Activated CD4-positive, alpha-beta T cell treated with anti-CD3 and anti-CD28 coated beads, Interleukin-2, amount 50 U/mL, for 48 hours (primary cell): ENCODE measurements at places on chromosomes 4 and X.

DNA sequence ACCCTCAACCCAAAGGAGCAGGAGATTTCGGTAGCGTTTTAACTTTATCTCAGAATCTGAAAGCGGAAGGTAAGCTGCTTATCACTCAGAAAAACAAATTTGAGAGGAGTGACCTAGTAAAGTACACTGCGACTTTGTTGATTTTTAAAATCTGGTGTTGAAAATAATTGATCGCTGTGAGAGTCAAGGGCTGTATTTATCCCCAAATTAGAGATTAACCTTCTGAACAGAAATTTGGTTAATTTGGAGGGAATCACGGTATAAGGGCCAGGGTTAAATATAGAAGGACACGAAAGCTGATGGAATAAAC is 212 bp downstream of the CLCN4 start:
- no peak for DNase-seq

DNA sequence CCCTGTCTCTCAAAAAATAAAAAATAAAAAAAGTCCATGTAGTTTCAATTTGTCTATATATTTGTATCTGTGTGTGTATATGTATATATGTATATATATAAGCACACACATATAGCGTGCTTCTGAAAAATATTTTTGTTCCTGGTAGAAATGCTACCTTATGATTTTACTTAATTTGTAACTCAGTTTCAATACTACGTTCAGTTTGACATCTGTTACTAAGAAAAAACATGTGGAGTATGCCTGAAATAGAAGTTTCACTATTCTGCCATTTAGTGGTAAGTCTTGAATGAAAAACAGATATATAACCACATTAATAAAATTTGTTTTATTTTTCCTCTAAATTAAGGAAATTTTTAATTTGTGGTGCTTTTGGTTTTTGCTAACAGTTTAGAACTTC is 14.2 kb downstream of the FSTL5 start:
- no peak for DNase-seq

GRCh38 chrX:15815779-15816437 is 25.6 kb downstream of the ZRSR2 start:
- DNase-seq = peak; percentile 14

DNA sequence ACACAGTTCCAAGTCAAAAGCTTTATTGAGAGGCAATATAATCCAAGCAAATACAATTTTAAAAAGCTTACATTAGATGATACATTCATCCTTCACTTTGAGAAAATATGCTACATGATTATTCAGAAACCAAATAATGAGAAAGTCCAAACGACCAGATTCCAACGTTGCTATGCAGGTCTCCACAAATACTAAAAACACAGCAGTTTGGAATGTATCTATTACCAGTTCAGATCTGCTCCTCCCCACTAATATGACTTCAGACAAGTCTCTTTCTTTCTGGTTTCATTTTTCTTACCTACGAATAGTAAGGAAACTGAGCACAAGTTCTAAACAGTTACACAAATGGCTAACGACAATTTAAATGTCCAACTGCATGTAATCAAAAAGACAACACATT is 9.5 kb downstream of the NAF1 start:
- DNase-seq = no peak

DNA sequence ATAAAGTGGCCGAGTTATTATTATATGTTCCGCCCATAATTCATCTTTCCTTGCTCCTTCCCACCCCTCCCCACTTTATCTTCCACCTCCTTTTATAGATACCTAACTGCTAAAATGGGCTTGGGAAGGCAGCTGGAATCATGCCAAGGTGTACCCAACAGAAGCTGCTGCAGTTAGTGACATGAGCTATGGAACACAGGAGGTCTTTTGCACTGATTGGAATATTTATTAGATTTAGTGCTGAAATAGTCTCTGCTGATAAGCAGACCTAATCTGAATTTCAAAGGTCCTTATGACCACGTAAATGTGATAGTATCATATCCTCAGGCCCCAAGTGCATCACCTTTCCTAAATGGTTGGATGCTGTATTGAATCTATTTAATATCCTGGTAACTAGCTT is 64.9 kb downstream of the HMGB2 start:
- no peak for DNase-seq

GRCh38 chr4:138233313-138234034 is 8.7 kb downstream of the SLC7A11 start:
- no peak for DNase-seq

GRCh38 chrX:132843363-132843762 is 115.1 kb downstream of the HS6ST2 start:
- DNase-seq = no peak

DNA sequence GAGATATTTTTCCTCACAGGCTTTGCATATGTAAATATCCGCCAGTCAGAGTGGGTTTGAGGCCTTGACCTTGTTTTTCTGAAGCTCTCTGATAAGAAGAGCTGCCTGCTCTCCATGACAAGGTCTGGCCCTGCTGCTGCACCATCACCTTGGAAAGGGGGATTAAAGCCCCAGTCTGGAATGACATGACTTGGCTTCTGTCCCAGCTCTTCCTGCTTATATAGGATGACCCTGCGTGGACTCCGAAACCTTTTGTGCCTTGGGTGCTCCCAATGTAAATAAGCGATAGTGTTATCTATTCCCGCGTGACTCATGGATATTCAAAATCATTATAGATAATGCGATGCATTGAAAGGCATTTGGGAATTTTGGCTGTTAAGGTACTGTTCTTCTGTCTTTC is 139.3 kb downstream of the BMPR1B start:
- no peak for DNase-seq

GRCh38 chrX:132636080-132636479 is 147.2 kb upstream of the MBNL3 start:
- no peak for DNase-seq

DNA sequence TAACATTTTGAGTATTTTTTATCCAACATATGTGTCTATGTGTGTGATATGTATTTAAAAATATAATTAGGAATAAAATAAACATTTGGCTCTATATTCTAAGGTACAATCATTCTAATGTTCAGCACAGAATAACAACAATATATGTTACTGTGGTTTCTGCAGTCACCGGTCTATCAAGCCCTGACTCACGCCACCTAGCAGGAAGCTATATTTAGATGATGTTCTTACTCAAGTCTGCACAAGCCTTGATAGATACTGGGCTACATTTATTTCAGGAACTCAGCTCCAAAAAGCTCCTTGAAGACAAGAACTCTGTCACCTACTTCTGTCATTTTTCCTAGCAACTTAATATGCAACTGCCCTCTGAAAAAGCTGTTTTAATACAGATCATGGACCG is 152.0 kb upstream of the FTHL17 start:
- no peak for DNase-seq

GRCh38 chr4:40180356-40180755 is 16.5 kb upstream of the RHOH start:
- no peak for DNase-seq

- DNase-seq = no peak
These were observed 23.0 kb downstream of the GAB3 start for GRCh38 chrX:154727871-154728270.

DNA sequence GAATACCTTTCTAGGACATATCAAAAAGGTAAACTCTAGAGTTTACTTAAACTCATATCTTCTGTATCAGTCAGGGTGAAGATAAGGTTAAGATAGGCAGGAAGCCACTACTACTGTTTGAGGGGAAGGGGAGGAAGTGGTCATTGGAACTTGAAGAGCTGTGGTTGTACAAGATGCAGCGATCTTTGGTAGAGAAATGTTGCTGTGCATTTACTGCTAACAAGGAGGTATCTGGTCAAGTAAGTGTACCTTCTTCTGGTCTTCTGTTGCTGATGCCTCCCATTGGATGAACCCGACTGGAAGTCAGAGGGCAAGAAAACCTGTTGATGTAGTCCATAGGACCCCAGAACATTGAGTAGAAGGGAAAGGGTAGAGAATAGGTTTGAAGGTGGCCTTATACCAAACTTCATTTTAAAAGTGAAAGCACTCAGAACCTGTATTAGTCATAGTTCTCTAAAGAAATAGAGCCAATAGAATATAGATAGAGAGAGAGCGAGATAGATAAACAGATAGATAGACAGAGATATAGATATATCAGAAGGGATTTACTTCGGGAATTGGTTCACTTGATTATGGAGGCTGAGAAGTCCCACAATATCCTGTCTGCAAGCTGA is 47.9 kb upstream of the TSPAN5 start:
- no peak for DNase-seq

- no peak for DNase-seq
These were observed 253.4 kb downstream of the EPHA5 start for GRCh38 chr4:65416891-65417290.

GRCh38 chrX:130110379-130111219 is at the start of gene ELF4:
TSS of gene ELF4 (minus strand) at chrX:130110497. CDS start at chrX:130081330, 29,167 bp downstream.
- peak; percentile 60 for DNase-seq
